SIG-M5 (cell line): ENCODE measurements at places on chromosomes 6 and 20.

DNA sequence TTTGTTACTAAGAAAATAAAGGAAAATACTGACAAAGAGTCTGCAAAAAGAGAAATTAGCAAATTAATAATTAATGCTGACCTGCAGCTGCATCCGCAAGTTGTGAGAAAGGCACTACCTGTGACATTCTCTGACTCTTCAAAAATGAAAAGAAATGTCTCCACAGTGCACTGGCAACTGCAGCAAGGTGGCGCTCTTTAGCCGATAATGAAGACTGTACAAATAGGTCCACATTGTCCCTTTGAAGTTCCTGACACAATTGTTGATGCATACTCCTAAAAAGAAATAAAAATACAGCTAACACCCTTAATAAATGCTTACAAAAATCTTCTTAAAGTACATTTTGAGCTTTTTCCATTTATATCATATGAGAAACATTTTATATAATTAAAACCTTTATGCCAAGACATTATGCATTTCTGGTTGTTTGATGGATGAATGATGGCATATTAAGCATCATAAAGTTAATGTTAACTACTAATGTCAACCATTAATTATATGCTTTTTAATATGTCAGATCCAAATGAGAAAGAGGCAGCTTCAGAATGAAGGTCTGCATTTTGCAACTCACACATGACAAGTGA is 96.5 kb downstream of the MMS22L start:
- DNase-seq, result no peak

- no peak for DNase-seq
Observed at GRCh38 chr6:99498421-99498820, 16.8 kb downstream of the USP45 start.

DNA sequence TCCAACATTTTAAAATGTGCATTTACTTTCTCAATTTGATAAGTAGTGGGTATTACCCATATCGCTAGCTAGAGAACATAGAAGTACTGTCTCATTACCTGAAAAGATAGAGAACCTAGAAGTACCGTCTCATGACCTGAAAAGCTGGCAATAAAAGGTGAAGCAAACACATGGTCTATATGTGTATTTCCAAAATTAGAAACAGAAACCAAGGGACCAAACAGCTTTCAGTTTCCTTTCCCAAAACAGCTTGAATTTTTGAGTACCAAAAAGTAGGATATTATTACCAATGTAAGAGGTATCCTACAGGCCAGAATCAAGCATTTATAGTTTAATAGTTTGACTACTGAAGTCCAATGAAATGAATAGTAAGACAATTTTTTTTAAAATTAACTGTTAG is 77.2 kb downstream of the KIF13A start:
- no peak for DNase-seq

- DNase-seq, result no peak
Observed at GRCh38 chr6:154554491-154554890, 44.0 kb upstream of the CNKSR3 start.

DNA sequence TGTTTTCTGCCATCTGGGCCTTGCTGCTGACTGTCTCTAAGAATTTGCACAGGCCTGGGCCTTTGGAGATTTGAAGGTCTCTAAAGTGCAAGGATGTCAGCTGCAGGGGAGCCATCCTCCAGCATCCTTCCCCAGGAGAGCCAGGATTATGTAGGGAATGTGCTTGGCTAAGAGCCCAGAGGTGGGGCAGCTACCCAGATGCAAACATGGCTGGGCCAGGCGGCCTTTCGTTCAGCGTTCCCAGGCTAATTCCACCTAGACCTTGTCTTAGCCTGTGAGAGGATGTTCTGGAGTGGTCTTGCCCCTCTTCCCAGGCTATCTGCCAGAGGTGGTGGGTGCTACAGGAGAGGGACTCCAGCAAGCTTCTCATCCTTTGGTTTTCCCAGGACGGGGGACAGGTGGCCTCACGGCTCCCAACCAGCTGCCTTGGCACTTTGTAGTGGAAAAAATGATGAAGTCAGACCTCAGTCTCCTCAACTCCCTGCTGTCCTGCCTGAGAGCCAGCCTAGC is 7.7 kb upstream of the PTGIS start:
- no peak for DNase-seq

- DNase-seq, result no peak
Observed at GRCh38 chr6:25866011-25866410, 8.0 kb downstream of the SLC17A3 start.

- DNase-seq, result no peak
Observed at GRCh38 chr6:159043947-159044346, 844 bp downstream of the TAGAP start.

- no peak for DNase-seq
Observed at GRCh38 chr20:23995905-23996666, 7.5 kb upstream of the GGTLC1 start.

- no peak for DNase-seq
Observed at GRCh38 chr6:98639089-98639635, 195.2 kb upstream of the POU3F2 start.

DNA sequence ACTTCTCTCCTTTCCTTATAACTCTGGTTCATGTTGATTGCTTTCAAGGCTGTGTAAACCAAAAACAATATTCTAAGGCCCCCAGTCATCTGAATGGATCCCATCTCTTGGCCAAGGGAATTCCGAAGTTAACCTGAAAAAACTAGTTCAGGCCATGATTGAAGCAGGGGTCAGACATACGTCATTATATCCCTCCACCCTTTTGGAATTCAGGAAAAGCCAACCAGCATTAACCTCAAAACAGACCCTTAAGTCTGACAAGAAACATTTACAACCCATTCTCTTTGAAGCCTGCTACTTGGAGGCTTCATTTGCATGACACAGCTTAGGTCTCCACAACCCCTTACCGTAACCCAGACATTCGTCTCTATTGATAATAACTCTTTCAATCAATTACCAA is 39.7 kb downstream of the SLC26A8 start:
- DNase-seq, result no peak

- DNase-seq, result no peak
Observed at GRCh38 chr20:38032585-38033329, 499 bp downstream of the TTI1 start.

DNA sequence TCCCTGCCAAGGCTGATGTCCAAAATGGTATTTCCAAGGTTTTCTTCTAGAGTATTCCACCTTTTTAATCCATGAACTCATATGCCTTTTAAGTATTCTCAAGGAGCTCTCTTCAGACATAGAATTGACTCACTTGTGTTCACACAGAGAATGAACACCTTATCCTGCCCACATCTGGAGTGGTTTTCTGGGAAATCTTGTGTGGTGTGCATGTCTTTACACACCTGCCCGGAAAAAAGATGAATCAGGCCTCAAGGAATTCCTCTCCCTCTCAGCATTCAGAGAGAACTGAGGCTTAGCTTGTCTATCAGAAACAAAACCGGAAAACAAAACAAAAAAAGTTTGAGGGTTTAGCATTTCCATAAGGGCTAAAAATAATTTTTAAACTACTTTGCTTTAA is 148.8 kb downstream of the TFAP2A start:
- DNase-seq, result no peak

GRCh38 chr6:129598244-129599187 is 111.5 kb downstream of the ARHGAP18 start:
- DNase-seq, result peak; percentile 13

GRCh38 chr20:9517297-9518162 is 3.1 kb downstream of the LAMP5 start:
- DNase-seq, result no peak

DNA sequence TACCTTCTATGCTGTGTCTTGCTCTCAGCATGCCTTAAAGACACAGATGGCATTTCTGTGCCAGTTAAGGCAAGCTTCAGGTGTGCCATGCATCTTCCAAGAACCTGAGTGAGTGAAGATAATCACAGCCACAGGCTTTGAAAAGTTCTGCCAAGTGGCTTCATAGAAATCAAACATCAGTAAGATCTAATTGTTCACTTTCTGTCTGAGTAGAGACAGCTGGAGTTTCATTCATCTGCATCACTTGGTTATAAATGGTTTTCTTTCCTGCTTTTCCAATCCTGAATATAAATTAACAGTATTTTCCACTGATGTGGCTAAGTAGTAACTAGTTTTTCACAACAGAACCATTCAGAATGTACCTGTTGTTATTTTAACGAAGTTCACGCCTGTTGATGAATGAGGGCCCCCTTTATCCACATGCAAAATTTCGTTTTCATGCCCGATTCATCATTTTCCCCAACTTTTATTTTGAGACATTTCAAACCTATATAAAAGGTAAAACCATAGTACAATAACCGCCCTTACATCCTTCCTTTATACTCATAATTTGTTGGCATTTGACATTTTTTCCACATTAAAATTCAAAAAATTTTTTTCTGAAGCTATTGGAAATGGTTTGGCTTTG is 38.6 kb upstream of the KCNG1 start:
- no peak for DNase-seq

DNA sequence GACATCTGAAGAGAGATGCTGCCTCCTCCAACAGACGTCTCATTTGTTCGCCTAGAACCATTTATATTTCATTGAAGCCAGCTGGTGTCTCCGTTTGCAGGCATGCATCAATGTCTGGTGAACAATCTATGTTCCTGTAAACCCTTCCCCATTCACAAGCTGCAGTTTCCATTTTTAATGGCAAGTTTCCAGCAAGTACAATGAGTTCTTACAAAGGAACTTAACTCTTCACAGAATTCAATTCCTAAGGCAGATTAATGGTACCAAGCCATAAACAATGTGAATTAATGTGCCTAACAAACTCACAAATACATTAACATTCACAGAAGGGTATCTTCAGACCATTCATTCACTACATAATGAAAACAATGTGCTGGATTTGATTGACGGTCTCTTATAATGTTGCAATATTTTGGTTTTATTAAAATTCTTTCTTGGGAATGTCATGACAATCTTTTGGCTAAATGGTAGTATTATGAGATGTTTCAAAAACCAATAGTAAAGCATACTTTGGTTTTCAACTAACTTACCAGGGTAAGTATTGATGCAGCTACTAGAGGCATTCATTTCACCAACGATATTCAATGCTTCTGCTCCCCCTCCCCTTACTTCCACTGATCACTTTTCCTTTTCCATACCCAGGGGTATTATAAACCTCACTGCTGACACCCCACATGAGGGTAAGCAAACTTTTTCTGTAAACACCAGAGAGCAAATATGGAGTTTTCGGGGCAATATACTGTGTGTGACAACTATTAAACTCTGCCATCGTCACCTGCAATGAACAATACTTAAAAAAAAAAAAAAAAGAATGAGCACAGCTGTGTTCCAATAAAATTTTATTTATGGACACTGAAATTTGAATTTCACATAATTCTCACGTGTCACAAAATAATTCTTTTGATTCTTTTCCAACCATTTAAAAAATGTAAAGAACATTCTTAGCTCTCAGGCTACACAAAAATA is 4.2 kb downstream of the AKIRIN2 start:
- no peak for DNase-seq

DNA sequence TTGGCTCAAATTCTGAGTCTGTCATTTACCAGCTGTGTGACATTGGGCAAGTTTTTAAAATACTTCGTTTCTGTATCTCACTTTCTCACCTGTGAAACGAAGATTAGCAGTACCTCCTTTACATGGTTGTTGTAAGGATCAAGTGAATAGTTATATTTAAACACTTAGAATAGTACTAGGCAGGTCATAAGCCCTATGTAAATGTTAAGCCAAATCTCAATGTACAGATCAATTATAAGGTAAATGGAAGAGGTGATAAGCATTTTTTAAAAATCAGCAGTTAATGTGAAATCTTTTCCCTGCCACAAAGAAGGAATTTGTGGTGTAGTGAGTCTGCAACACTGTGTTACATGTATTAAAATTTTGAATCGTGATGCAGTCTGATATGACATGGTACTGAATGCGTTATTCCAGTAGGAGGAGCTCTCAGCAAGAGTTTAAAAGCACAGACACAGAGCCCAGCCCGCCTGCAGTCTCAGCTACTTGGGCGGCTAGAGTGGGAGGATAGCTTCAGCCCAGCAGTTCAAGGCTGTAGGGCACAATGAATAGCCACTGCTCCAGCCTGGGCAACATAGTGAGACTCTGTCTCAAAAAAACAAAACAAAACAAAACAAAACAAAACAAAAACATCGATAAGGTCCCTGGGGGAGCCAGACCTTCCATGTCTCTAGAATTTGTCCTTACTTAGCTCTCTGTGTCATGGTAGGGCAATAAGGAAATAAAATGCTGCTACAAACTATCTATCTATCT is 46.0 kb downstream of the GTF2H5 start:
- no peak for DNase-seq

DNA sequence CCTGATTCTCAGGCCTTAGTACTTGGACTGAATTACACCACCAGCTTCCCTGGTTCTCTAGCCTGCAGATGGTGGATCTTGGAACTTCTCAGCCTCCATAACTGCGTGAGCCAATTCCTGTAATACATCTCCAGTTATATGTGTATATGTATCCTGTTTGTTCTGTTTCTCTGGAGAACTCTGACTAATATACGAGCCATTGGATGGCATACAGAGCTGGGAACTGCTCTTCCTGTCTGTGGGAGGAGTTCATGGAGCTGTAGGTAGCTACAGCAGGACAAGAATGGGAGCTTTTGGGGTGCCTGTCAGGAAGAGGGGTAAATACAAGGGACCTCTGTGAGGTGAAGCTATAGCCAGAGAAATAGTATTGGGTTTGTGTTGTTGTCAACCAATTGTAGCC is 41.2 kb downstream of the TMEM14A start:
- no peak for DNase-seq

DNA sequence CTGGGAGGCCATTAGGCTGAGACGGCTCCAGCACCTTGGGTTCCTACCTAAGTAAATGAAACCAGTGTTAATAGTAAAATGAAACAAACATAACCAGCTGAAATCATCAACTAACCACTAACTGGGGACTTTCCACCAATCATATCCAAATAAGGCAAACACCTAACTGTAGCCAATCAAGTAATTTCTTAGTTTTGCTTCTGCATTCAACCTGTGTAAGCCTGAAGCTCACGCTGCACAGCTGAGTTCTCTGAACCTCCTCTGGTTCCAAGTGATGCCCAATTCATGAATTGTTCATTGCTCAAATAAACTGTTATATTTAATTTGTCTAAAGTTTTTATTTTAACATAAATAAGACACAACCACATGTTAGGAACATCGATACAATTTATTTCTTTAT is 22.5 kb downstream of the KLHL32 start:
- DNase-seq, result no peak

DNA sequence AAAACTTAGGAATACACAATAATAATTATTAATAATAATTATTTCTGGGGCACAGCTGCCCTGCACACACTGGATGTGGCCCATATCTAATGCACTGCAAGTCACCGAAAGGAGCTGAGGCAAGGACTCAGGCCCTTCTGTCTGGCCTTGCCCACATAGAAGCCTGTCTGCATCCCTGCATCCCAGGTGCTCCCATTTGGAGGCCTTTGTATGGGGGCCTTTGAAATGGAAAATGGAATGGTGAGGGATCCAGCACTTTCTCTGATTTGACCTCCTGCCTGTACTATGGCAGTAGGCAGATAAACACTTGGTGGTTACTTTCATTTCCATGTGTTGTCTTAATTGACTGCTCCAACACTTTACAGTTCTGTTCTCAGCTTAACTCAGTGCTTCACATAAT is 75.7 kb upstream of the PTCHD4 start:
- DNase-seq, result no peak
